SJSA1 (cell line): ENCODE measurements at places on chromosomes 3 and 15.
A peak's percentile ranks its signal among the peaks of the same experiment; 100 is the strongest.

DNA sequence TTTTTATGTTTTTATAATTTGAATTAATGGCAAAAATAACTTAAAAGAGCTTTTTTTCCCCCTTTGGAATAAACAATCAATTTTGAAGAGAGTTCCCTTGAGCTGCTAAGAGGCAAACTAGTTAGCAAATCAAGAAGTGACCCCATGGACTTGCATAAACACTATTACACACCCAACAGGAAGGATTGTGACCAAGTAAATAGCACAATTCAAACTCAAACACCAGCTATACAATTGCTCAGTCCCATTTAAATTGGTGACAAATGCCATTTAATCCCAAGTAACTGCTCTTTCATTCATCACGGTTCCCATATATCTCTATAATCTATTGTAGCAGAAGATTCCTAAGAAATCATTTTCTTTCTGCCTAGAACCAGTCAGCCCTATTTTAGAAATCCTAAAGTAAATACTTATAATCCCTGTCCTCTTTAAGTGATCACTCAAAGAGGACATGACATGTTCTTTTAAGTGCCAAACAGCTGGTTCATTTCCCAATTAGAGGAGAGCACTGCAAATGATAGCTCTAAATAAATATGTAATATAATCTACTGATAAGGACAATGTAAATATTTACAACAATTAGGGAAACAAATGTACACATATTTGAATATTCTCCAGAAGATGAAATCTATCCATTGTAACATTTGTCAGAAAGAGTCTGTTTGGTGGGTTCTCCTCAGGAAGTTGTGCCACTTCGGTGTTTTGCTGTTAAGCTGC is 137.8 kb upstream of the ADAMTS9 start:
- no peak for DNase-seq

DNA sequence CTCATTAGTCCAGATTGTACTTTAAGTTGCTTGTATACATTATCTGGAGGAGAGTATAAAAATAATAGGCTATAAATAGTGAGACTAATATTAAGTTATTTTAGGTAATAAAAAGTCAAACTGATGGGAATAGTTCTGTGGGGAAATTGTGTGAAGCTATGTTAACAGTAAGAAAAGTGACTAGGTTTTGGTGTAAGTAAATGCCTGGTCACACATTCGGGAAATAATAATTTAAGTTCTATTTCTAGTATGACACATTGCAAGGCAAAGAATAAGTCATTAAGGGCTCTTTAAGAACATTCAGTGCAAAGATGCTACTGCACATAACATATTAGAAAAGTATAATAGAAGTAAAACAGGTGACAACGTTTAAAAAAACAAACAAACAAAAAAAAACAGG is 18.8 kb upstream of the NRROS start:
- DNase-seq, result no peak

DNA sequence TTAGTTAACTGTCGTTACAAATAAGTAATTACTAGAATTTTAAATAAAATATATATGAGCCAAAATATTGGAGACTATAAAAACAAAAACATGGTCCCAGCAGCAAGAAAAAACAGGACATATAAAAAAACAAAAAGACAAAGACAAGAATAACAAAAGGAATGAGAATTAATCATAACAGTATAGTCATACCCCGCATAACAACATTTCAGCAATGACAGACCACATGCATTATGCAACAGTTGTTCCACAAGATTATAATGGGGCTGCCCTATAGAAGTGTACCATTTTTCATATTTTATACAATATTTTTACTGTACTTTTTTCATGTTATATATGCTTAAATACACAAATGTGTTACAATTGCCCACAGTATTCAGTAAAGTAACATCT is 5.6 kb downstream of the HLTF start:
- DNase-seq, result no peak

DNA sequence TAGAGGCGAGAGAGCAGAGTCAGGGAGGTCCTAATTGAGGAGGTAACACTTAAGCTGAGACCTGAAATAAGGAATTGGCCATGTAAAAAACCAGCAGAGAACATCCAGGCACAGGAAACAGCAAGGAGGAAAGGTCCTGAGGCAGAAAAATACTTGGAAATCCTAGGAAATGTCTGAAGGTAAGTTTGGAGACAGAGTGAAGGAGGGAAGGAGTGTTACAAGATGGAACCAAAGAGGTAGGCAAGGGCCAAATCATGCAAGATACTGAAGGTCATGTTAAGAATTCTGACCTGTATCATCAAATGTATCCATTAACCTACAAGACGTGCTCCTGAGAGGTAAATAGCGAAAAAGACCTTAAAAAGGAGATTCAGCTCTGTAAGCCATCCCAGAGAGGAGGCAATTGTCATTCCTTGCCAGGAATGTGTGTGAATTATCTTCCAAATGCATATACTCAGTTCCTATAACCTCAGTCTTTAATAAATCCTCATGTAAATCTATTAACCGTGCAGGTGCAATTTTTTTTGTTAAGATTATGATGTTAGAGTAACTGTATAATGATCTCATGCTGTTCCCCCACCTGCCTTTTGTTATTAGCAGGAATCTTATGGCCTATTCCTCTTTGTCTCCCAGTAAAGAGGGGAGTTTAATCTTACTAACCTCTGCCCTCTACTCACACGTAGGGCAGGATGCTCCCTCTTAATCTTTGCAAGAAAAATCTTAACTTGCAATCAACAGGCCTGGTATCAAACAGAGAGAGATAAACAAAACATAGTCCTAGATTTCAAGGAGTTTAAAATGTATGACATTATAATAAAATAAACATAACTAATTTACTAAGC is 166.9 kb downstream of the ULK4 start:
- no peak for DNase-seq

- DNase-seq, result no peak
Observed at GRCh38 chr15:42933886-42934667, 13.5 kb upstream of the TTBK2 start.

- DNase-seq, result peak; percentile 58
Observed at GRCh38 chr15:83030021-83030420, 18.6 kb upstream of the C15orf40 start.

DNA sequence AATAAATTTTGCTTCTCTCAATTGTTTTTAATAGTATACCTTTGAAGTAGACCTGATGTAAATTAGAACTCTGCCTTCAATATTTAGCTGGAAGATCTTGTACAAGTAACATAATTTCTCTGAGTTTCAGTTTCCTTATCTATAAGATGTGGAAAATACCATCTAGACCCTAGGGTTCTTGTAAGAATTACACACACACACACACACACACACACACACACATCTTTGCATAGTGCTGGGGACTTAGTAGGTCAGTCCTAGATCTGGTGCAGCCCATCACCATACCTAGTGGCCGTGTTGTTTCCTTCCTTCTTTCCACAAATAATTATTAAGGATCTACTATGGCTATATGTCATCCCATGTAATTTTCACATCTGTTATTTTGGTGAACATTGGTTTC is 11.0 kb downstream of the TRAT1 start:
- no peak for DNase-seq

DNA sequence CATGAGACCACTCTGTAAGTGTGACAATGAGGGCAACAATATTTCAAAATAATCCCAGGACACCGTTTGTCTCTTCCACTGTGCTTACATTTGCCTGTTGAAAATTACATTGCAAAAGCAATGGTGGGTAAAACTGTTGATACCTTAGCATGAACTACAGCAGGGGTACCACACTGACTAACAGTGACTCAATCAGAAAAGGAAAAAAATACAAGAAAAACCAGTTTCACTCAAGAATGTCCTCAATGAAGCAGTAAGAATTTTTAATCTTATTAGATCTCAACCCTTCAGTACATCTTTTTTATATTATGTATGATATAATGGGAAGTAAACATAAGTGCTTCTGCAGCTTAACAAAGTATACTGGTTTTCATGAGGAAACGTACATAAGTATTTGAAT is 1.6 kb upstream of the CCDC54 start:
- DNase-seq, result no peak

- no peak for DNase-seq
Observed at GRCh38 chr15:68047826-68048225, 6.3 kb upstream of the PIAS1 start.

DNA sequence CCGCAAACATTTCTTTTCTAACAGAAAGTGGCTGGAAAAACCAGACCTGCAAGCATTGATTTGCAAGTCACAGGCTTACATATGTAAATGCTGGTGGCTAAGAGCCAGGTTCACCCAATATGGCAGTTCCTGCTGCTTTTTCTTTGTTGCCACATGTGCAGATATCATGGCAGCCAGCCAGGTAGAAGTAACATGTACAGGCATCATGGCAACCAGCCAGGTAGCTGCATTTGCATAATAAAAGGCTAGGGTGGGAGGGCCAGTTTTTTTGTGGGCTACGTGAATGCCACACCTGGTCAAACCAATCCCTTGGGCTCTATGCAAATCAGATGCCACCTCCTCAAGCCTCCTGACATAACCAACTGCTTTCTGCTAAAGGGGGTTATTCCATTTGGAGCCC is 2.8 kb upstream of the SMCO1 start:
- DNase-seq, result no peak

GRCh38 chr15:81091889-81092558 is 42.0 kb upstream of the CFAP161 start:
- DNase-seq, result no peak

DNA sequence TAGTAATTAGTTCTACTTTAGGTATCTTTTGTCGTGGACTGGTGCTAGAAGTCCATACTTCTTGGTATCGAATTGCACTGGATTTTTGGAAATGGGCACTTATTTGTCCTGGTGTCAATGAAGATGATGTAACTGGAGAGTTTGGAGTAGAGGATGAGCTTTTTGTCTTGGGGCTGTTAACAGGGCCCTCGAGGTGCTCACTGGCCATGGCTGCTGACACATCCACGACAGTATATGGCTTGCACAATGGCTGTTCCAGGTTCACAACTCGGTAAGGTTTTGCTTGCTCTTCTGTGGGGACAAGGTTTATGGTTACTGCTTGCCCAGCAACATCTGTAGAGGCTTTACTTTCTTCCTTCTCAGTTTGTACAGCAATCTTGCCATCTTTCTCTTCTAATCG is 109.4 kb upstream of the TSPAN3 start:
- no peak for DNase-seq

DNA sequence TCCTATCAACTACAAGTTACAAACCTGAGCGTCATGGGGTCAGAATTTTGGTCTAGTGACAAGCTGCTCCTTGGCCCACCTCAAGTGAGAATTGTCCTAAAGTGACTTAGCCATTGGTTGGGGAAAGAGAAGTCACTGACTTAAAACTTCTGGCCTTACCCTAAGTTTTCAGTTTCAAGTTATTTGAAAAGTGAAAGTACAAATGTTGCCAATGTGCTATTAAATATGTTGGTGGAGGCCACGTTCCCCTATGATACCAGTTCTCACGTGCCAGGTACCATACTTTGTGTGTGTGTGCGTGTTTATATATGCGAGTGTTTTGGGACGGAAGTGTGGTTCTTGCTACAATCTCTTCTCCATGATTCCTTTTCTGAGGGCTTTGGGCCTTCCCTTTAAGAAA is 22.6 kb upstream of the RASGRP1 start:
- no peak for DNase-seq
